ENCODE measurements at places on chromosomes 1 and 21.

DNA sequence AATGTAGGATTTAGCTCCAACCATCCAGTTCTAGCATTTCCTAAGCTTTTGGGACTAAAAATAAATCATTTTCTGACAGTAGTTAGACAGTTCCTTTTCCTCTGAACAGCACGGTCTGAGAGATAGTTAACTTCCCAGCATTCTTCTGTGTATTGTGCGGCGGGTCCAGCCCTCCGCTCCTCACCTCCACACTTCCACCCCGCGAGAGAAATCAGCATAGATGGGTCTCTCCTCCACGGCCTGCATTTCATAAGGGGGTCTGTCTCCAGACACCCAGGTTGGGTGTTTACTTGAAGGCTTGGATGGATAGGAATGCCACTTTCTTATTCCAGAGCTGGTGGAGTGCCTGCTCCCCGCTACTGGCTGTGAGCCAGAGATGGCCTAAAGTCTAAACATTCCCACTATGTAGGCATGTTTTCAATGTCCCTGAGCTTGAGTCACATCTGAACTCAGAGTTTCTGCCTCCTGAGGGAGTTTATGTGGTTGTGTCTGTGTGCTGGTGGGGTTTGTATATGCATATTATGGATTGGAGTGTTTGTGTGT lies 38.0 kb upstream of the PPP2R5A start:
- DNase-seq, result no peak

DNA sequence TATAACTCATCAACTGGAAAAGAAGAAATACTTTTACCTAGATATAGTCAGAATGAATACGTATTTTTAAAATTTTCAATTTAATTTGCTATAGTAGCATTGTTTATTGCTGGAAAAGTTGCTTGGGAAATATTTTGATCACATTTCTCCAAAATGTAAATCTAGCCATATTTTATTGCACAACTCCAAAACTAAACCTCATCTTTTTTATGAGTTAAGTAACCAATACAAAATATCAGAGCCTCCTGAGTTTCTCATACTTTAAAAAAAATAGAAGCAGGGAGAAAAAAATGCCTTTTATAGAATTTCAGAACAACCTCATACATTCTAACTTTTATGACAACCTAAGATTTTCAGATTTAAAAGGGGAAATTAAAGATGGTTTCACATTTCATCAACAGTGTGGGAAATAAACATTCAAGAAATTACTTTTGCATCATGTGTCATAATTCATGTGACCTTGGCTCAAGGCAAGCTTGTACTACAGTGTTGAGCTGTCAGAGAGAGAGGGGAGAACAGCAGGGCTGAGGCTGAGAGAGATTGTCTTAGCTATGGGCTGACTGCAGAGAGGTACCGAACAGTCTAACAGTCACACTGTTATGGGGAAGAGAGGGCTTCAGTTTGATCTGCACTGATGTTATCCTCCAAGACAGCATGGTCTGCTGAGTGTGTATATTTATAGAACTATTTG lies 519.0 kb downstream of the LTN1 start:
- DNase-seq, result no peak

DNA sequence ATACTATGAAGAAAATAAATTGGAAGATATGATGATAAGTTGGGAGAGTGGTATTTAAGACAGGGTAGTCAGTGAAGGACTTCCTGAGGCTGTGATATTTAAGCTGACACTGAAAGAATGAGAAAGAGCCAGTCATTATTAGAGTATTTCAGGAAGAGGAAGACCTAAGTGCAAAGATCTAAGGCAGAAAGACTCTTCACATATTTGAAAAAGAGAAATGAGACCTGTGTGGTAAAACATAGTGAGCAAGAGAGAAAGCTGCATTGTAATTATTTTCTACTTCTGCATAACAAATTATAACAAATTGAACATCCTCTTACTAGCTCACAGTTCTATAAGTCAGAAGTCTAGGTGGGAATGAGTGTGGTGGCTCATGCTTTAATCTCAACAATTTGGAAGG lies 34.6 kb upstream of the DOCK7 start:
- DNase-seq, result no peak

- no peak for DNase-seq
These were observed 64.2 kb downstream of the MEF2D start for GRCh38 chr1:156436141-156437036.

DNA sequence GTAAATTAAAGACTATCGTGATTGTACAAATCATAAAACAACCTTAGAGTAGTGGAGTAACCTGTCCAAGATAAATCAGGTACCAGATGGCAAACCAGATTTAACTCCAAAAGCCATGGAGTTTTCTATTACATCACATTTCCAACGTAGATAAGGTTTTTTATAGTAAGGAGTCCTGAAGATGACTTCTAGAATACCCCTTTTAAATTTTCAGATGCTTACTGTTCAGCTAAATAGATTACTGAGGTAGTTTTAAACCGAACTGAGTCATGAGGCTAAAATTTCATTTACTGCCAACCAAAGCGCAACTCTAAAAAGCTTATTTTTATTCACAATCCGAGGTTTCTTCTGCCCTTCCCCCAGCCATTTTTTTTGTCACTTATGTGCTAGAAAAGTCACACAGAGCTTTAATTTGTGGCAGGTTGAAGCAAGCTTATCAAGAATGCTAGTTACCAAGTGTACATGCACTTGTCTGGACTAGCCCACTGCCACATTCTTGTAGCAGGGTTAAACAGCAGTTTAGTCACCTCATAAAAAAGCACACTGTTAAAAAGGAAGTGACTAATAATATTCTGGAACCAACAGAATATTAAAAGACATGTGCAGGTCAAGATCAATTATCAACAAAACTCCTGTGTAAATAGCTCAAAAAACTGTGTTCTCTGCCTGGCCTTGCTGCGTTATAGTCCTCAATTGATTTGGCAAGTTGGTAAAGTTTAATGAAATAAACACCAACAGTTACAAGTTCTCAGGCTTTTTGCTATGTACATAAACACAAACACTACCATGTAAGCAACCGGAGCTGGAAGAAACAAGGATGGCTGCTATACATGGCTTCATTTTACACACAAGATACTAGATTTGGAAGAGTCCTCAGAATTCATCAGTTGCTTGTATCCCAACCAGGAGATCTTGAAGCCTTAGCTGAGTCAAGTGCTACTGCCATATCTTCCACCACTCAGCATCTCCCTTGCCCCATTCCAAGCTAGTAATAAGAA lies 180.3 kb upstream of the DMRTA2 start:
- no peak for DNase-seq

GRCh38 chr21:46128106-46128932 lies 27.1 kb downstream of the FTCD start:
- DNase-seq, result no peak

DNA sequence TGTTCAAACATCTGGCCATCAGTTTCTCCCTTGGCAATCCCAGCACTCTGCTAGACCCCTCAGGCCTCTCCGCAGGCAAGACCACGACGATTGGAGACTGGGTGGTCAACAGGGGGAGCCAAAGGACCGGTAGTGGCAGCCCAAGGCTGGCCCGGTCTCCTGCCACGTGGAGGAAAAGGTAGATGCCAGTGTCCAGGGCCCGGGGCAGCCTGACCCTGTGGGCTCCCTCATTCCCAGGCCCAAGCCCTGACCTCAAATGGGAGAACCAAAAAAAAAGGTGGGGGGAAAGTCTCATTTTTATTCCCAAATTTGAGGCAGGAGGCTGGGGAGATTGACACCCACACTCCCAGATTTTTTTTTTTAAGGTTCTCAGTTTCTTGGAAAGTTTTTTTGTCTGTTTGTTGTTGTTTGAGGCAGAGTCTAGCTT lies 24.8 kb downstream of the S100A6 start:
- DNase-seq, result peak; percentile 61

- no peak for DNase-seq
These were observed 96.6 kb upstream of the HNRNPU start for GRCh38 chr1:244960904-244961303.

DNA sequence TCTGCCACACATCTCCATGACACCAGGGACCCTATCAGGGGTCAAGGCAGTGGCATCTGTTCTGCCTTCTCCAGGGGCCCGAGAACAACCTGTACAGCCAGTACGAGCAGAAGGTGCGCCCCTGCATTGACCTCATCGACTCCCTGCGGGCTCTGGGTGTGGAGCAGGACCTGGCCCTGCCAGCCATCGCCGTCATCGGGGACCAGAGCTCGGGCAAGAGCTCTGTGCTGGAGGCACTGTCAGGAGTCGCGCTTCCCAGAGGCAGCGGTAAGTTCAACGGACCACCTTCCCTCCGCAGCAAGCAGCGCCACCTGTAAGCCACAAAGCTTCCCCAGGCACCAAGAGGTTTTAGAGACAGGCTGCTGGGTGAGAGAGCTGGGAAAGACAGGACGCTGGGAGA lies 15.9 kb downstream of the MX2 start:
- DNase-seq, result no peak

DNA sequence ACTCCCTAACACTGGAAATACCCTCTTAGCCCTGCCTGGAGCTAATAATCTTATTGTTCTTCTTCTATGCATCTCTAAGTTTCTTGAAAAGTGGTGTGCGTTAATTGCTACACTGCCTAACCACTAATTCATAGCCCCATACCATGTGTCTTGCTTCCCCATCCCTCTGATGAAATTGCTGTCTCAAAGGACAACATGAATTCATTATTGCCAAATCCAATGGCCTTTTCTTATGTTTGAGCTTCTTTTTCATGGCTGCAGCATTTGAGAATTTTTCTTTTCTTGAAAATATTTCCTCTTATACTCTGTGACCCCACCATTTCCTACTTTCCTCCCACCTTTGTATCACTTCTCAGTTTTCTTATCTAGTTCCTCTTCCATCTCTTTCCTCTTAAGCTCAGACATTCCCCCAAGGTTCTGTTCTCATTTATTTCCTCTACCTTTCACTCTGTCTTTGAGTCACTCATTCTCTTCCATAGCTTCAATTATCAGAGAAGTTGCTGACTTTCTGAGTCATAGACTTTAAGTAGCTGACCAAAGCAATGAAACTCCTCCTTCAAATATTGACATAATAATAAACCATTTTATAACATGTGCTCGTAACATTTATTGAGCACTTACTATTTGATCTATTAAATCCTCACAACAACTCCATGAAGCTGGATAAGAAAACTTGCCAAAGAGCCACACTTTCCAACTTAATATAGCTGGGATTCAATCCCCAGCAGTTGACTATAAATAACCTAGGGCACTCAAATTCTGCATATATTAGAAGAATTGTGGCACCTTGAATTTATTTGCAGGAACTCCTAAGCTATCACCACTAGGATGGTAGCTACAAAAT lies 35.5 kb upstream of the ATP6V1G3 start:
- no peak for DNase-seq

GRCh38 chr1:149846593-149847466 lies 52.5 kb upstream of the BOLA1 start:
- no peak for DNase-seq

GRCh38 chr1:1920608-1921458 lies 1.8 kb upstream of the TMEM52 start:
- no peak for DNase-seq

DNA sequence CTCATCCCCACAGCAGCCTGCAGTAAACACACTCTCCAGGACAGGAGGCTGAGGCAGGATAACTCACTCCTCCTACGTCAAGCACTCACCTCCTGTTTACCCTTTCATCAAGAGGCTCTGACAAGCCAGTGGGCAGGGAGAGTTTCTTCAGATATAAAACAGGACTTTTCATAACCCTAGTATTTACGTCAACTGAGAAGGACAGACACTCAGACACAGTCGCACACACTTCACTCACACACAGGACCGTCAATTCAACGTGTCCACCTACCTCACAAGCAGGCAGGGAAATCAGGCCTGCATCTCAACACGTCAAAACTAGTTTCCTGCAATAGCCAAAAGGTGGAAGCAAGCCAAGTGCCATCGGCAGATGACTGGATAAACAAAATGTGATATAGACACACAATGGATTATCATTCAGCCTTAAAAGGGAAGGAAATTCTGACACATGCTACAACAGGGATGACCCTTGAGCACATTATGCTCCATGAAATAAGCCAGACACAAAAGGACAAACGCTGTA lies 48.6 kb downstream of the ITPKB start:
- DNase-seq, result peak; percentile 85

DNA sequence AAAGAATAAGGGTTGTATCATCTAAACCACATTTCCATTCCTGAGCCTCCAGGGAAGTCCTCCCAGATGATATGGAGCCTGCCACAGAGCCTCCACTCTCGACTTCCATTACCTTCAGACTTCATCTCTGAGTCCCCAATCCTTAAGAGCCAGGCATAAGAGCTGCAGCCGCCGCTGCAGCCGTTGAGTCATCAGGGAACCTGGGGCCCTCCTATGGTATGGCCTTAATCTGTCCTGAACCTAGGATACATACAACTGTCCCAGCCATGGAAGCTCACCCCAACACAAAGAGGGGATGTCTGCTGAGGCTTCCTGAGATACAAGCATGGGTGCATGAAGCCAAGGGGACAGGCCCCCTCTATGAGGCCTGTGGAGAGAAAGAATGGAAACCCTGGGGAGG lies 16.3 kb downstream of the TAL1 start:
- DNase-seq, result no peak

GRCh38 chr1:209038735-209039134 lies 544.8 kb upstream of the CAMK1G start:
- no peak for DNase-seq

- no peak for DNase-seq
These were observed 19.1 kb downstream of the LRRC38 start for GRCh38 chr1:13494712-13495111.

DNA sequence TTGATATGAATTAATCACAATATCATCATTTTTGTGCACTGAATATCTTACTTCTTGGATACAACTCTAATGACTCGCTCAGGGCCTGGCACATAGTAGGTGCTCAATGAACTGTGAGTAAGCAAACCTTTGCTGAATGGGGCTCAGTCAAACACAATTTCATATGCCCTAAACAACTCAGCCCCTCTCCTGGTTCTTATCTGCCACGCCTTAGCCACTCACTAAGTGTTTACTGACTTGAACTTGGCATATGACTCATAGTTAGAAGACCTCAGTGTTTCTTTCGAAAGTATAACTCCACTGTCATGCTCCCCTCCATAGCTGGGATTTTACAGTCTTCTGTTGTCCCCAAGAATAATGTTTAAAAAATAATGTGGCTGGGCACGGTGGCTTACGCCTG lies 4.8 kb upstream of the IFNLR1 start:
- DNase-seq, result no peak

DNA sequence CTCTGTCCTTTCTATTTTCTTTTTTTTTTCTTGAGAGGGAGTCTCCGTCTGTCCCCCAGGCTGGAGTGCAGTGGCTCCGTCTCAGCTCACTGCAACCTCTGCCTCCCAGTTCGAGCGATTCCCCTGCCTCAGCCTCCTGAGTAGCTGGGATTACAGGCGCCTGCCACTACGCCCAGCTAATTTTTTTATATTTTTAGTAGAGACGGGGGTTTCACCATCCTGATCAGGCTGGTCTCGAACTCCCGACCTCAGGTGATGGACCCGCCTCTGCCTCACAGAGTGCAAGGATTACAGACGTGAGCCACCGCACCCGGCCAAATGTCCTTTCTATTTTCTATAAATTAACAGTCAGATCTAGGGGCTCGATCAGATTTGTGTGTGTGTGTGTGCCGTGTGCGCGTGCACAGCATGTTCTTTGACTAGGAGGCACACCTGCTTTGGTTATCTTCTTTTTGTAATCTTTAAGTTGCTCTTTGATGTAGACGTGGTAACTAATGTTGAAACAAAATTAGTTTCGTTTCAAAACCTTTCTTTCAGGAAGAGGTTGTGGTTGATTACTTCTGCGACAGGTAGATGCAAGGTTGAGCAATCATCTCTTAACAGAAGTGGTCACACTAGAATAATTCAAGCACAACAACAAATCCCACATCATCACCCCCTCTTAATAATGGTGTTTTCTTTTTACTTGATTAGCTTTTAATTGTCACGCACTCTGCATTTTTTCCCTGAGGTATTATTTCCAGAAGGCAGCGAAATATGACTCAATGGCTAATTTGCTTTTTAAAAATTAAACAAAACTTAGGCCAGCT lies 779 bp upstream of the DEGS1 start:
- DNase-seq, result peak; percentile 88

GRCh38 chr1:64975740-64976139 lies 9.4 kb upstream of the JAK1 start:
- no peak for DNase-seq
